Adrenal gland (tissue), 19 donors: ENCODE measurements at places on chromosomes 7 and 10.

- DNase-seq: no peak
These were observed 15.1 kb downstream of the UPF2 start for GRCh38 chr10:12027539-12027938.

DNA sequence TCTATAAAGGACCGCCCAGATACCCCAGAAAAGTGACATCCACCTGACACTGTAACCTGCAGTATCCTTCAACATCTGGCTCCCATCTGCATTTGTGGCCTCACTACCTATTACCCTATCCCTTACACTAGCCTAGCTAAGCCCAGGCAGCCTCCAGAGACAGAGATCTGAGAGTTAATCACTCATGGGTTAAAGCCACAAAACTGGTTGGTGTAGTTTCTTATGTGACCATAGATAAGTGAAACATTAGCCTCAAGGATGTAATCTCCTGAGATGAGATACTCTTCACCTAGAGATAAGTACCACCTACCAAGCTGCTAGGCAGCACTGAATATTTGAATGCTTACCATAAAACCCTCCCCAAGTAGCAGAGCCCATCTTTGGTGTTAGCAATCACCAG is 35.4 kb downstream of the CTTNBP2 start:
- no peak for DNase-seq

GRCh38 chr7:7769710-7770627 is 51.6 kb upstream of the RPA3 start:
- no peak for DNase-seq

- no peak for DNase-seq
These were observed 16.1 kb upstream of the DMBT1 start for GRCh38 chr10:122544493-122544892.
